Osteoblast (primary cell): ENCODE measurements at places on chromosomes 7 and 10. TPM values are rescaled to one million over a fixed set of nuclear protein-coding genes. Genes with fewer than 3 reads are reported as not detected.

- DNase-seq = no peak
These were observed 120.7 kb downstream of the MKX start for GRCh38 chr10:27624941-27625340.

- DNase-seq = no peak
These were observed 16.3 kb downstream of the VWC2 start for GRCh38 chr7:49789736-49790135.

- no peak for DNase-seq
These were observed 60.7 kb upstream of the EXOC6 start for GRCh38 chr10:92787557-92788152.

Gene GJD4
- total RNA-seq = under 0.01 TPM in 1 of 2 replicates, not detected in the other

- DNase-seq = no peak
These were observed 3.5 kb downstream of the COBL start for GRCh38 chr7:51312951-51313737.
